ENCODE measurements at places on chromosomes 11 and 22.

DNA sequence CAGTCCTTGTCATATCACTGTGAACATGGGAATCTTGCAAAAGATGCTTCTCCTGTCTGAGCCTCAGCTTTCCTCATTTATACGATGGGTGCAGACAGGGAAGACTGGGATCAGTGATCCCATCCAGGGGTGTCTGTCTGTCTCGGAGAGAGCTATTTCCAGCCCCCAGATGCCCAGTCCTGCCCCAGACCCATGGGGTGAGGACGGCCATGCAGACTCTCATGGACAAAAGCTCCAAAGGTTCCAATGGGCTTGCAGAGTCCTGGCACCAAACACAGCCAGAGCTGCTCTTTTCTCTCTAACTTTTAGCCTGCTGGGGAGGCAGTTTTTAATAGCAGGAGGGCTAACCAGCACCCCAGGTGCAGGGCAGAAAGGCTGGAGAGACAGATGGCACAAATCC lies 5.2 kb downstream of the SCUBE1 start:
- no peak for DNase-seq

GRCh38 chr11:57972013-57972367 lies 51.7 kb upstream of the OR9Q1 start:
- DNase-seq: no peak

GRCh38 chr11:72781313-72782080 lies 12.3 kb downstream of the STARD10 start:
- no peak for DNase-seq

DNA sequence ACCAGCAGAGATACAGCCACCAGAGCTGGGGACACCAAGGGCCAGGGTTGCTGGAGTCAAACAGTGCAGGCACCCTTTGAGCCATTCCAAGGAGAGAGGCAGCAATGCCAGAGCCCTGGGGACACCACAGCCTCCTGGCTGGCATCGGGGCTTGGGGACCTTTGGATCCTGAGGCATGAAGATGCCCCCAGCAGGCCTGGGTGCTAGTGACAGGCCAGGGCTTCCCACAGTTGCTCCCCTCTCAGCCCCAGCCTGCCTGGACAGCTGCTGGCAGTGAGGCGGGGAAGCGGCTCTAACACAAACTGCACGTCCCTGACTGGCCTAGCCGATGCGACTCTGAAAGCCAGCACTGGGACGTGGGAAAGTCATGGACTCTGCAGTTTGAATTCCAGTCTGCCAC lies 2.7 kb downstream of the CD5 start:
- DNase-seq: no peak
